ENCODE measurements at places on chromosomes 1 and 21. TPM values are rescaled to one million over a fixed set of nuclear protein-coding genes. Genes with fewer than 3 reads are reported as not detected.

Gene WDR64
- total RNA-seq: not detected

Gene ZBTB8A
- total RNA-seq: 11.8 TPM

Gene TMEM52
- total RNA-seq: 0.90 TPM

Gene CFHR3
- total RNA-seq: not detected

GRCh38 chr1:237429252-237429651 is 387.3 kb downstream of the RYR2 start:
- no peak for DNase-seq

GRCh38 chr1:147152772-147153171 is 19.5 kb downstream of the PRKAB2 start:
- no peak for DNase-seq

DNA sequence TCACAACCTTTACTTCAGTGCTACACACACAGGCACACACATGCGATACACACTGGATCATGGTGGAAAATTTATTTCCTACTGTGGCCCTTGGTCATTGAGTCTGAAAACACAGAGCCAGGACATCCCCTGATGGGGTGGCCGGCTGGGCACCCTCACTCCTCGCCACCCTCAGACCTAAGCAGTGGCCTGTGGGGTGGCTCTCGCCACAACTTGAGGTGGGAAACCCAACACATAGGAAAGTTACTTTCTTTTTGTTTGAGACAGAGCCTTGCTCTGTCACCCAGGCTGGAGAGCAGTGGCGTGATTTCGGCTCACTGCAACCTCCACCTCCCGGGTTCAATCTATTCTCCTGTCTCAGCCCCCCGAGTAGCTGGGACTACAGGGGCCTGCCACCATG is 19.4 kb downstream of the CRYAA start:
- DNase-seq: no peak

GRCh38 chr1:91123773-91124172 is 101.9 kb upstream of the ZNF644 start:
- no peak for DNase-seq

DNA sequence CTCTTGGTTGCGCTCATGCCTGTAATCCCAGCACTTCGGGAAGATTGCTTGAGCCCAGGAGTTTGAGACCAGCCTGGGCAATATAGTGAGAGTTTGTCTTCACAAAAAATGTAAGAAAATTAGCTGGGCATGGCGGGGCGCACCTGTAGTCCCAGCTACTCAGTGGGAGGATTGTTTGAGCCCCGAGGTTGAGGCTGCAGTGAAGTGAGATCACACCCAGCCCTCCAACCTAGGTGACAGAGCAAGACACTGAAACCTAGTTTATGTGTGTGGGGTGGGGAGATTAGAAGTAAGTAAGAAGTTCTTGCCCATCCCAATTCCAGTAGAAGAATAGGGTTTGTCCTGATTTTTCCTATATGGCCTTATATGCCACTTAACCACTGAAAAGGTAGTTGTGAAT is 2.0 kb downstream of the RPL5 start:
- DNase-seq: no peak

GRCh38 chr1:14980621-14981218 is 172.8 kb upstream of the TMEM51 start:
- DNase-seq: no peak

Data from chondrocyte (in vitro differentiated cells).